Stimulated activated CD4-positive, alpha-beta T cell treated with anti-CD3 and anti-CD28 coated beads, Interleukin-2, amount 100 ng/mL, for 24 hours (primary cell): ENCODE measurements at places on chromosomes 6 and 20.

DNA sequence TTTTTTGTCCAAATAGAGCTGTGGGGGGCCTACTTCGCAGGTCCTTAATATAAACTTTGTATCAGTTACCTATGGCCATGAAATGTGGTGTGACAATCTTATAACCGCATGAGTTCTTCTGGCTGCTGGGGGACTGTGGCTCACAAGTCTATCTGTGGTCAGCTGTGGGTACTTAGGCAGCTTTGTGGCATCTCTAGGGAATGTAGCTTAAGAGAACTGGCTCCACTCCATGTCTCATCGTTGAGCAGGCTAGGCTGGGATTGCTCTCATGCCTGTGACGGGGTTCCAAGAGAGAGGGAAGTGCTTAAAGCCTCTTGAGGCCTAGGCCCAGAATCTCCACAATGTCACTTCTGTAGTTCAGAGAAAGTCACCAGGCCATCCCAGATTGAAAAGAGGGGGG is 140.5 kb downstream of the BTBD3 start:
- no peak for DNase-seq

DNA sequence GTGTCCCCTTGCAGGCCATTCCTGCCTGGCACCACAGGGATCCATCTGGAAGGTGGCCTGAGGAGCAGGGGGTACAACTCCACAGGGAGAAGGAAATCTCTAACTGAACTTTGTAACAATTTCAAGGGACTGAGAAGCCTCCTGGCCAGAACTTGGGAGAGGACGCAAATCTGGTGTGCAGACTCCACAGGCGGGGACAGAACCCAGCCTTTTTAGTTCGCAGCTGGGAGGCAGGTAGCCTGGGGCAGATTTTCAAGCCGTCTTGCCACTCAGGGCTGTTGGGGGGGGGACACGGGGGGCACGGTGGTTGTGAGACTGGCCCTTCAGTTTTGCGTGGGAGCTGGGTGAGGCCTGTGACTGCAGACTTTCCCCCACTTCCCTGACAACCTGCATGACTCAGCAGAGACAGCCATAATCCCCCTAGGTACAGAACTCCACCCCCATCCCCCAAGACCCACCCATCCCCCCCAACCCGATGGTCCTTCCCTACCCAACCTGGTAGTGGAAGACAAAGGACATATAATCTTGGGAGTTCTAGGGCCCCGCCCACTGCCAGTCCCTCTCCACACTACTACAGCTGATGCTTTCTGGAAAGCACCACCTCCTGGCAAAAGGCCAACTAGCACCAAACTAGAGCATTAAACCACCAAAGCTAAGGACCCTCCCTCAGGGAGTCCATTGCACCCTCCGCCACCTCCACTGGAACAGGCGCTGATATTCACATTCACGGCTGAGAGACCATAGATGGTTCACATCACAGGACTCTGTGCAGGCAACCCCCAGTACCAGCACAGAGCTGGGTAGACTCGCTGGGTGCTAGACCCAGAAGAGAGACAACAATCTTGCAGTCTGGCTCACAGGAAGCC is 3.0 kb upstream of the HUS1B start:
- DNase-seq, result no peak

DNA sequence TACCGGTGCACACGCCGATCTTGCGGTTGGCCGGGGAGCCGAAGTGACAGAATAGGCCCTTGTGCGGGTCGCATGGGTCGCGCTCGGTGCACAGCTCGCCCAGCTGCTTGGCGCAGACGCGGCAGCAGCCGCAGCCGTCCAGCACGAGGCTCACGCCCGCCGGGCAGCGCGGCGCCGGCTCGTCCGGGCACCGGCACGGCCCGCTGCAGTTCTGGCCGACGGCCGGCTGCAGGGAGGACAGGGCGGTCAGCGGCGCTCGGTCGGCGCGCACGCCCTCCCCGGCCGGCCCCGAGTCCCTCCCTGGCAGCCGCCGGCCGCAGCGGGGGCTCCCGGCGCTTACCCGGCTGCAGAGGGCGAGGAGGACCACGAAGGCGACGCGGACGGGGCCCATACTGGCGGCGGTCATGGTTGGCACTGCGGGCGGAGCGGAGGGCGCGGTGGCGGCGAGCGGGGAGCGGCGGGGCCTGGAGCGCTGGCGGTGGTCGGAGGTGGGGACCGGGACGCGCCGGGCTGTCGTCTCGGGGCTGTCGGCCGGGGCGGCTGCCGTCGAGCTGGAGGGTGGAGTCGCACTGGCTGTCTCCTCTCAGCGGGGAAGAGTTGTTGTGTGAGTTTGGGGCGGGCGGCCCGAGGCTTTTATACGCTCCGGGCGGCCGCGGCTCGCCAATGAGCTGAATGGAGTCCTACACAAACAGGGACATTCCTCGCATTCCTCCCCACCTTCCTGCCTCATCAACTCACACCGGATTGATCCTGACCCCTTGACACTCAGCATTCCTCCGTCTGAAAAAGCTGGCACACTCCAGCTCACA is at the start of gene CCN2:
Gene CCN2, minus strand, starts transcription at position 606 of the 809 bp plus-strand sequence. Its CDS starts 200 bp downstream, at position 406.
- DNase-seq, result no peak

DNA sequence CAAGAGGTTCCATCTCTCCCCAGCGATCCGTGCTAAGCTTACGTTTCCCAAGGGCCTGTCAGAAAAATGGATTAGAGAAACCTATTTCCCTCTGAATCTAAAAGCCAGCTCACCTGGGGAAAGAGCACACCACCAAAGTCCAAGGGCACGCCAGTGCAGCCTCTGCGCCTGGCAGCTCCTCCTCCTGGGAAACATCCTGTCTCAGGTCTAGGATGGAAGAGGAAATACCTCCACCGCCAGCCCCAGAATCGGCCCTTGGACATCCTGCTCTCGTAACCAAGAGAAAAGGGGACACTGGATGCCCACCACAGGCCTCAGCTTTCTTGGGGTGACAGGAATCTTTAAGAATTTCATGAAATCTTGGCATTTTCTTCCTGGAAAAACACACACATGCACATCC is 18.7 kb downstream of the RAMACL start:
- no peak for DNase-seq

- DNase-seq, result no peak
These were observed 81.9 kb downstream of the GJA10 start for GRCh38 chr6:89975991-89976693.

- peak; percentile 18 for DNase-seq
These were observed 14.6 kb upstream of the CFAP206 start for GRCh38 chr6:87393026-87393622.

DNA sequence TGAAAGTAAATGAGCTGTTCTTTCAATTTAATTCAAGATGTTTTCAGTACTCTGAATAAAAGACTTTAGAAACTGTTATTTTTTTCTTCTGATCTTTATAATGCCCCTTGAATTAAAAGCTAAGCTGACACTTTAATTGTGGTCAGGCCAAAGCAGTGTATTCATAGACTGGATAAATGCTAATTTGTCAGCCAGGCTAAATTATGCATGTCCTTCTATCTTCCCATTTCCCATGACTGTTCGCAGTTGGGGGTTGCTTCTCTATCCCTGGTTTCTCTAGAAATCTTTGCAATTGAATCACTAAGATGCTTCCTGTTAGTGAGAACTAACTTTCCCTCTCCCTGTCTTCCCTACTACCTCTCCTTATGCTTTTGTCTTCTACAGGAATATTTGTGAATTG is 396.2 kb downstream of the RFPL4B start:
- DNase-seq, result no peak

- DNase-seq, result no peak
These were observed 312.4 kb downstream of the UTRN start for GRCh38 chr6:144597511-144597910.

GRCh38 chr6:15157479-15157878 is 88.4 kb upstream of the JARID2 start:
- DNase-seq, result no peak

- DNase-seq, result no peak
These were observed 54.7 kb downstream of the LRFN2 start for GRCh38 chr6:40532349-40533000.

GRCh38 chr6:78363688-78364087 is 503.7 kb upstream of the IRAK1BP1 start:
- no peak for DNase-seq

DNA sequence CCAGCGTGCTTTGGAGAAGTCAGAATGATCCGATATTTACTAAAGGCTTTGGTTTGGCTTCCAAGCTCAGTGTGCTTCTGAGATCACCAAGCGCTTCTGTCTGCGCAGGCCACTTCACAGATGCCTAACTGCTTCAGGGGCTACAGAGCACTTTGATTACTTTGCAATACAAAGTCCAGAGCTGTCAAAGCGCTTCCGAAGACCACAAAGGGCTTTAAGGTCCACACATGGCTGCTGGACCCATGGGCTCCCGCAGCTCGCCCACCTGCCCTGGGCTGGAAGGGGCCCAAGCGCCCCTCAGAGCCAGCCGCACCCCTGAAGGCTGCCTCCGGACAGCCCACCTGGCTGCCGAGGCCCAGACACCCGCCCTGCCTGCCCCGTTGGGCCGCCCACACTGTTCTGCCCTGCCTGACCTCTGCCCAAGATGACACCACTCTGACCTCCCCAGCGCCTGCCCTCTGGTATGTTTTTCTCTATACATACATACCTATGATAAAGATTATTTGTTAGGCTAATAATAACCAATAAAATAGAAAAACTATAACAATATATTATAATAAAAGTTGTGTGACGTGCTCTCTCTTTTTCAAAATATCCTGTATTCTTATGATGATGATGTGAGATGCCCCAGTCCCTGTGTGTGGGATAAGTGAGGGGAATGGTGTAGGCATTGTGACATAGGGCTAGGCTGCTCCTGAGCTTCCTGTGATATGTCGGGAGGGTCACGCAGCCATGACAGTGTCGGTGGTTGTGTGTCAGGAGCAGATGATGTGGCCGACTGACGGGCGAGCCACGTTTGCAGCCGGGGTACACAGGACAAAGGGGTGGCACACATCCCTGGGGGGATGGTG is 22.6 kb downstream of the DYNLT1 start:
- no peak for DNase-seq

DNA sequence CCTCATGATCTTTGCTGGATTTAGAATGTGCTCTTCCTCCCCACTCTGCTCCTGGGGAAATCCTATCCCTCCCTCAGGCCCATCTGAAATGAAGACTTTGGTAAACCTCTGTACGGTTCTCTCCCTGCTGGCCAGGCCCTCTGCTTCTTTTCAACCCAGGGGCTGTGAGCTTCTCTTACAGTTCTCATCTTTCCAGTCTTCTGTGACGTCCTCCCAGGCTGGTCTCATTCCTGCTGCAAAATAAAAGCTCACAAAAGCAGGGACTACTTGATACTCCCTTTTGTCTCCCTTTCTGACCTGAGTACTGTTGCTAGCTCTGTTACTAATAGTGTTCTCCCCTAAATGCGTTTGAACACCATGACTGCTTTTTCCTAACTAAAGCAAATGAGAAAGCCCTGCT is 46.3 kb downstream of the UNC5CL start:
- no peak for DNase-seq

GRCh38 chr6:51349857-51350256 is 531.2 kb downstream of the TFAP2B start:
- DNase-seq, result no peak

DNA sequence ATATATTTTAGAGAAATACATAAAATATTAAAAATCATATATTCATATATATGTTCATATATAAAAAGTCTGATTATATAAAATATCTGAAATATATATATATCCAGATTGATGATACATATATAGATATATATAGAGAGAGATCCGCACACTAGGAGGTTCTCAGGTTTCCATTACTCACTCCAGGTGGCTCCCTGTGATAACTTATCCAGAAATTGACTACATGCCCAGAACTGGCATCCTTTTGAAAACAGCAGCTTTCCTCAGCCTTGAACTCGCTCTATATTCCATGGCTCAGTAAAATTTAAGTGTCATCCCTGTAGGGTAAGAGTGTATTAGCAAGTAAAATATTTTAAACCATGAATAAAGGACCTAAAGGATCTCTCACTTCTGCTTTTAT is 206.8 kb downstream of the TINAG start:
- DNase-seq, result no peak

GRCh38 chr20:44703183-44703925 is 11.8 kb upstream of the CCN5 start:
- no peak for DNase-seq
